ENCODE measurements at places on chromosomes 4 and X. TPM values are rescaled to one million over a fixed set of nuclear protein-coding genes. Genes with fewer than 3 reads are reported as not detected.

Gene PTPN13
- 13.2 TPM for total RNA-seq

Gene GPR119
- not detected for total RNA-seq

- no peak for DNase-seq
Observed at GRCh38 chr4:156981262-156981769, 9.7 kb upstream of the PDGFC start.

DNA sequence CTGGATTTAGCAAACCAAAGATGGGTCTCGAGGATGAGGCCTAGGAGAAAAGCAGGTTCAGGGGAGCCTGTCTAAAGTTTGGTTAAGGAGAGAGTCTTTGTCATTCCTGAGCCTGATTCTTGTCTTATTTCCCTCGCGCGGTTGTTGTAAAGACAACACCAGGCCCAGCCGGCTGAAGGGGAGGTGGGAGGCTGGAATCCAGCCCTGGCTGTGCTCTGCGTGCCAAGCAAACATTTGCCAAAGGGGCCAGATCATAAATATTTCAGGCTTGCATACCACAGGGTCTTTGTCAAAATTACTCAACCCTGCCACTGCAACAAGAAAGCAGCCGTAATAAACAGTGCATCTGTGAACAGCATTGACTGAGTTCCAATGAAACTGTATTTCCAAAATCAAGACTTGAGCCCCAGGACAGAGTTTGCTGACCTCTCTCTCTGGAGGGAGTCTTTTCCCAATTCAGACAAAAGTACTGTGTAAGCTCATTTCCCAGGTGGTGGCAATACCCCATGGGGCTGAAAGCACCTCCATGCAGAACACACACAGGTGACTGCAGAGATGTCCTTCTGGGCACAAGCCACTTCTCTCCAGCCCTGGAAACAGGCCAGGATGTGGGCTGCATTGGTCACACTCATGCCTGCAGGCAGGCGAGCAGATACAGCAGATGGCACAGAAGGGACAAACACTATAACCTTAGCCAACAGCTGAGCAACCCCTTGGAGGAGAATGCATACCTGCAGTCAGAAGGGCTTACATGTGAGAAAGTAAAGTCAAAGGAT, 320.3 kb downstream of the STK32B start:
- no peak for DNase-seq

DNA sequence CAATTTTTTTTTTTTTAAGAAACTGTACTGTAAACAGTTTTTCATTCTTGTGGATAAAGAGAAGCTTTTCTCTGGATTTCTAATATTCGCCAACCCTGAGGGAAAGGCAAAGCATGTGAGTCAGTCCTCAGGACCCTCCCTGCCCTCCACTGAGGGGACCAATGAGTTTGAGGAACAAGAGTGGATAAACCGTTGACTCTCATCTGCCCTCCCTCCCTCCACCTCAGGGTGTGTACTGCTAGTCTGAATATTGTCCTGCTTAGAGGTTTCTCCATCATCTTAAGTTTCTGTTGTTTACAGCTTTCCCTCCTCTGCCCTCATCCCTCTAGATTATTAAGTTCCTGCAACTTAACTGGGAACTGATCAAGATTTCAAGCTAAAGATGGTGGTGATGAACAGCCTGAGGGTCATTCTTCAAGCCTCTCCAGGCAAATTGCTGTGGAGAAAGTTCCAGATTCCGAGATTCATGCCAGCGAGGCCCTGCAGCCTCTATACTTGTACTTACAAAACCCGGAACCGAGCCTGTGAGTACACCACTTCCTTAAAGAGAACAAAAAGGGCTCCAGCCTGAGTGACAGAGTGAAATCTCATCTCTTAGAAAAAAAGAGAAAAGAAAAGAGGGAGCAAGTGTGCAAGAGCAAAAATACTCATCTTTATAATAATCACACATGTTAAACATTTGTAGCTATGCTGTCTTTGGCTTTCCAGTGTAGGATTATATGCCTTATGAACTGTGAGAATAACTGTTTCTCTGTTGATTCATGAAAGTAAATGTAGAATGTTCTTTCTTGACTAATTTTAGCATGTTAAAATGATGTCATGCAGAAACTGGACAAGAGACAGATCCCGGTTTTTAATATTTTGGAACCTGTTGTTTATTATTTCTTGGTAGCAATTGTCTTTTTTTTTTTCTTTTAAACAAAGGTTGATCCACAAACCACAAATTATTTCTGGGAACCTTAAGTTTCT, 11.9 kb downstream of the CA5B start:
- no peak for DNase-seq

DNA sequence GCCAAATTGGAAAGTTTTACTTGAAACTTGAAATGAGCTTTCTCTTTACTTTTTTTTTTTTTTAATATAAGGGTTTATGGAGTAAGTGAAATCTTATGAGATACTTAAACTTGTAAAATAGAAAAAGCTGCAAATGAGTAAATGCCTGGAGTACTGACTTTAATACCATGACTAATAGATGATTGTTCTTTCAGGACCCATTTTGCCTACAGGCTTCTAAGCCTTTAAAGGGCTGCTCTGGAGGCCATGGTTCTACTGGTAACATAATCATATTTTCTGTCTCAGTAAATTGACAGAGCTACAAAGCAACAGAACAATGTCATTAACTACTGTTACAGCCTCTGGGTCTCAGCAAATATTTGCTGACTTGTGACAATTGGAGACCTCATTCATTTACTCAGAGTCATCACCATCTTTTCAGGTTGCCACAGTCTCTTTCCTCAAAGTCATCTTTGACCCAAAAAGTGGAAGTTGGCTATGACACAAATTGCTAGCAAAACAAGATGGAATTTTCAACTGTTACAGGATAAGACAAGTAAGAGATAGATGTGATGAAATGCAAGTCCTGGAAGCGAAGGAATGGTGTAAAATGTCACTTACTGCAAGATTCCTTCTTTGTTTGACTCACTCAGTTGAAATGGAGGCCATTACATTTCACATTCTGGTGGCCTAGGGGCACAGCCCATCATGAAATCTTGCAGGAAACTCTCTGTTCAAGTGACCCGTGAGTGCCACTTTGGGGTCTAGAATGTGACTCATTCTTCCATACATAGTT, 132.7 kb downstream of the BTC start:
- no peak for DNase-seq

DNA sequence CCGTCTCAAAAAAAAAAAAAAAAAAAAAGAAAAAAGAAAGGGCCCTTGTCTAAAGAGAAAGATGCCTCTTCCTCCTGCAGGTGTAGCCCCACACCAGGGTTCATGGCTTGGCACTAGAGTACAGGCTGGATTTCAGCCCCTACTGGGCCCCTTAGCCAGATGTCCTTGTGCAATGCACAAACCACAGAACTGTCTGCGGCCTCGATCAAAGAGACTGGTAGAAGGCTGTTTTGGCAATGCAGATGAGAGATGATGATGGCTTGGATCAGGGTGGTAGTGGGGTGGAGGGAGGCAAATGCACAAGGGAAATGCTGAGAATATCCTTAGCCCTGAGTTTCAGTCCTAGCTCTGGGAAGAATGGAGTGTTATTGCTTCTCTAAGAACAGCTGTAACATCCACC, 26.5 kb upstream of the TSR2 start:
- no peak for DNase-seq

- no peak for DNase-seq
Observed at GRCh38 chr4:124433500-124433899, 279.0 kb downstream of the ANKRD50 start.

GRCh38 chrX:130841776-130842175, 61.2 kb downstream of the ENOX2 start:
- no peak for DNase-seq

Gene HDX
- 5.8 TPM for total RNA-seq

DNA sequence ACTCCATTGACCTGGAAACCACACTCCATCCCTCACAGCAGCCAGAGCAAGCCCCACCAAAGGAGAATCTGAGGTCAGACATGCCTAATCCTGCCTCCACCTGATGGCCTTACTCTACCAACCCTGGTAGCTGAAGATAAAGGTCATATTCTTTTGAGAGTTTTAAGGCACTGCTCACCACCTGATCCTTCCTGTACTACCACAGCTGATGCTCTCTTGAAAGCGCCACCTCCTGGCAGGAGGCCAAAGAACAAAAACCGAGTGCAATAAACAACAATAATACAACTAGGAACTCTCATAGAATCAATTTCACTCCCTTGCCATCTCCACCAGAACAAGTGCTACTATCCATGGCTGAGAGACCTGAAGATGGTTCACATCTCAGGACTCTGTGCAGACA, 301.6 kb downstream of the NAF1 start:
- no peak for DNase-seq

GRCh38 chrX:42823443-42823842, 45.5 kb upstream of the PPP1R2C start:
- no peak for DNase-seq

Measured in mesenteric fat pad (tissue), 1 donor.